ENCODE measurements at places on chromosomes 12 and 14. TPM values are rescaled to one million over a fixed set of nuclear protein-coding genes. Genes with fewer than 3 reads are reported as not detected.

- DNase-seq: no peak
Measured at GRCh38 chr12:107938446-107938845, 163.9 kb downstream of the ASCL4 start.

- peak; percentile 73 for DNase-seq
Measured at GRCh38 chr12:51823875-51824565, 24.5 kb downstream of the FIGNL2 start.

GRCh38 chr14:102973706-102974285 lies 51.3 kb downstream of the AMN start:
- DNase-seq: no peak

- DNase-seq: no peak
Measured at GRCh38 chr12:102990419-102990818, 32.9 kb downstream of the ASCL1 start.

DNA sequence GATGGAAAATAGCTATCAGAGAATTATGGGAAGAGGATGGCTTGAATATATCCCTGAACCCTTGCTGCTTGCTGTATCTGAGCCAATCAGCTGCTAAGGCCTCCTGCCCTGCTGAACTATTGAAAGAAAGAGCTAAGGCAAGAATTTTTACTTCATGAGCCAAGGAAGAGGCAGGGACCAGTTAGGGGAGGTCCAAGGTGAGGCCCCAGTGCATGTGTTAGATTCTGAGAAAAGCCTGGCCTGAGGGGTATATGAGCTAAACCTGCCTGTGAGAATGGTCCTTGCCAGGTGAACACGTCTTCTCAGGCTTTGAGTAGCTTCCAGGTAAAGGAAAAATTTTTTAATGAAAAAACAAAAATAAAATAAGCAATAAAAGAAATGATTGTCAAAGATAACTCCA lies 218.0 kb downstream of the SYT1 start:
- no peak for DNase-seq

DNA sequence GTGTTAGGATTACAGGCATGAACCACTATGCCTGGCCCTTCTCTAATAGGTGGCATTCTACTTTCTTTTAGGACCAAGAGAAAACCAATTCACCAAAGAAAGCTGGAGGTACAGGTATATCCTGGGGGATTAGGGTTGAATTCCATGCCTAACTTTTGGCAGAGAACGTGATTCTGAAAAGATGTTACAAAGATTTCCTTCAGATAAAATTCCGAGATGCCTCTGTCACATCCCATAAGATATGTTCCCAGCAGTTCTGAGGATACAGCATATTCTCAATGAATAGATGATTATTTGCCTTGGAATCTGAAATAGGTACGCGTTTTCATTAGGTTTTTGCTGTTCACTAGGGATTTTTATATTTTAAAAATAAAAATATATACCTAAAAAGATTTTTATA lies 111.9 kb upstream of the KRAS start:
- DNase-seq: no peak

GRCh38 chr14:100438678-100439592 lies 115.8 kb downstream of the SLC25A47 start:
- DNase-seq: peak; percentile 89

DNA sequence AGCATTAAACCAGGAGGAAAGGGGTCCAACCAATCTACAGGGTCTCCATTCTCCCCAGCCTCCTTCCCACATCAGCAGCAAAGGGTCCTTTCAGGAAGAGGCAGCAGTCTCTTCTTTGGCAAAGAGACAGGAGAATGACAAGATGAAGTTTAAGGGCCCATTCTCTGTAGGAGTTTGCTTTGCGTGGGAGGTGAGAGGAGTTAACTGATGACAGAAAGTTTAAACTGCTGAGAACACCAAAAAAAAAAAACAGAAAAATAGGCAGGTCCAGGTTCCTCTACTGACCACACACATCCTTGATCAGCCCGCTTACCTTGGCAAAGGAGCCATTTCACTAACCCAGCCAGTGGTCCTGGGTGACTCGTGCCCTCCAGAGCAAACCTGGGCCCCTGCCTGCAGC lies 5.7 kb downstream of the SLC6A13 start:
- DNase-seq: no peak

GRCh38 chr12:6950811-6951540 lies at the start of gene PTPN6:
Gene PTPN6, plus strand, starts transcription at chr12:6951356. Its CDS starts 157 bp downstream, at chr12:6951513.
- DNase-seq: no peak

- DNase-seq: no peak
Measured at GRCh38 chr14:31320922-31321766, 99.2 kb downstream of the HEATR5A start.

- no peak for DNase-seq
Measured at GRCh38 chr14:105665951-105666277, 139.5 kb downstream of the TMEM121 start.

GRCh38 chr14:103943673-103944072 lies 1.3 kb upstream of the RD3L start:
- peak; percentile 66 for DNase-seq

DNA sequence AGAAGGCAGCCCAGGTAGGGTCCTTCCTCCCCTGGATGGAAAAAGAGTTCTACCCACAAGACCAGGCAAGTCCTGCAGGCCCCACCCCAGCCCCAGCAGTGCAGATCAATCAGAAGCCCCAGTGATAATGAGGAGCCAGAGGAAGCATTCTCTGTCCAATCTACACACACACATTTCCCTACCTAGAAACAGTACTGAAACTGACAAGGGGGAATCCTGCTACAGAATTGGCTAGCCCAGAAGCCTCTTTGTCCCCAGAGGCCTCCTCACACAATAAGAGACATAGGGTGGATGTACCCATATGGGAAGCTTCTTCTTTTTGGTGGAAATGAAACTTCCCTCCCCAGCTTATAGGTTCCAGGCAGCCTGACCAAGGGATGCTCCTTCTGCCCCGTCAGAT lies 9.9 kb downstream of the FSCB start:
- DNase-seq: no peak

GRCh38 chr12:58695263-58695662 lies 225.0 kb downstream of the LRIG3 start:
- DNase-seq: no peak

GRCh38 chr14:93079321-93079720 lies 36.4 kb downstream of the ITPK1 start:
- DNase-seq: no peak

DNA sequence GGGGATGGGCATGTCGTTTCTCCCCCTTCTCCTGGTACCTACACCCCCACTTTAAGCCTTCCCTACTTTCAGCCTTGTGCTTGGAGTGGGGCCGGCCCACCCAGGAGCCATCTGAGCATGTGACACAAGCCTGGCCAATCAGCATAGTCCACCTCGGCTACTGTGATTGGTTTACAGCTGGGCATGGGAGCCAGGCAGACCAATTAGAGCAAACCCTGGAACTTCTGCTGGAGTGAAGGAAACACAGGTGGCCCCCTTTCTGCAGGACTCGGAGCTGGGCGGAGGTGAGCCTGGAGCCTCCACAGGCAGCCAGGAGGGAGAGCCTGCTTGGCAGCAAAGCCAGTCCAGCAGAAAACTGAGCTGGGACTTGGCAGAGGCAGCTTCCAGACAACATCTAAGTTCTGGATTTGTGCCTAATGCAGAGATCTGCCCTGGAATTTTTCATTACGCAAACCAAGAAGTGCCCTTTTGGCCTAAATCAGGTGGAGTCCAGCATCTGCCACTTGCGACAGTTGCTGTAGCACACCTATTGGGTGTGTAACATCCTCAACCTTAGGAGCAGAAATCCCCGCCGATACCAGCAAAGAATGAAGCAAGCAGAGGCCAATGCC lies 59.5 kb downstream of the SCARB1 start:
- DNase-seq: peak; percentile 13

DNA sequence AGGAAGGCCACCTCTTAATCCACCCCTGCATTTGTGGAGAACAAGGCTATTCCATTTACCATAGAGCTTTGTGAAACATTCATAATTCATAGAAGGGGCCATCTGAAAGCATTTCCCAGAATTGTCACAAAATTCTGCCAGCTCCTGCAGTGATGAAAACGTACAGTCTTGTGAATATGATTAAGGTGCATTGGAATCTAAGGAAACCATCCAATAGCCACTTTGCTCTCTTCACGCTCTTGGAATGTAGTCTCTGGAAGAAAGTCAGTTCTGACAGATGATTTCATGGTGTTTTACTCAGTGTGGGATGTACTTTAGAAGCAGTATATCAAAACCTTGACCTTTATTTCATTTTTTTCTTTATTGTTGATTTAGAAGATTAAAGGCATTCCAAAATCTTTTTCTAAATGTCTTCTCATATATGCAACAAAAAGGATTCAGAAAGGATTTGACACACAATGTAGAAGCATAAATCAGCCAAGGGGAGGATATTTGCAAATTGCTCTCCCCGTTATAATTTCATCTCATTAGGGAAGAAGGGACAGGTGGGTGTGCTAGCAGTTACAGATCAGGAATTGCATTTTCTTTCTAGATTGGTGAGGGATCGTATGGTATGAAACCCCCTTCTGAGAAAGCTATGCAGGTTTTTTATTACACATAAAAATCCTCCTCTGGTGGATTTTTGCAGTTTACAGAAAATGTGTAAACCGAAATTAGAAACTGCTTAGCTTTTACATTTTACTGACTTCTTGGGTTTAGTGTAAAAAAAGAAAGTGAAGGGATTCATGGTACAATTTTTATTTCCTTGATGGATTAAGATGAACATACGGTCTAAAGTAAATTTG lies 390.2 kb downstream of the LRIG3 start:
- DNase-seq: peak; percentile 97

- no peak for DNase-seq
Measured at GRCh38 chr12:9363145-9363544, 154.9 kb upstream of the PZP start.

- peak; percentile 72 for DNase-seq
Measured at GRCh38 chr12:47949441-47950341, 13.7 kb upstream of the TMEM106C start.

DNA sequence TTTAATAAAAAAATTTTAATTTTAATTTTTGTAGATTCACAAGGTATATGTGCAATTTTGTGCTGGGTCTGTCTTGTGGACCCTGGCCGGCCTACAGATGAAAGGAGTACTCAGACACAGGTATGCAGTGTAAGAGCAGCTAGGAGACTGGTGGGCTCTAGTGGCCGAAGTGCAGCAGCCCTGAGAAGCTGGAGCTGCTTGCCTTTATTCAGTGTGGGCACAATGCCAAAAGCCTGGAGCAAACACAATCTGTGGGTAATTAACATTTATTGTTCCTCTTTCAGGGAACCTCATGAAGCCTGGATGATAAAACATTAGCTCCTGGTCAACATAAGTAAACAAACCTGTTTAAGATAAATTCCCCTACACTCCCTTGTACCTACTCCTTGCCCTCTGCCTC lies 135.7 kb upstream of the SEL1L start:
- DNase-seq: no peak

DNA sequence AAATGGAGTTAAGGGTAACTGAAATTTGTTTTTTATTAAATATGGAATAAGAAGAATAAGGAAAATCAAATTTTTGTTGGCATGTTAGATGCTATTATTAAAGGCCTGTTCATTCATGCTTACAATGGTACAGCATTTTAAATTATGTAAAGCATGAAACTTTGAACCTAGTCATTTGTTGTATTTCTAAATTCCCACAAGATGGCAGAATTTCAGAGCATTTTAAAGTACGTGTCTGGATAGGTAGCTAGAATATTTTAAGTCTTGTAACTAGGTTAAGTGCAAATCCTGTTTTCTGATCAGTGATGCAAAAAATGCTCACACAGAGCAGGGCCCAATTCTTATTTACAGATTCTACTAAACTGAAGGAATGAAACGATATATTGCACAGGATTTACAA lies 585.6 kb upstream of the MIS18BP1 start:
- DNase-seq: no peak

- no peak for DNase-seq
Measured at GRCh38 chr12:5713599-5714081, 231.4 kb downstream of the ANO2 start.

GRCh38 chr12:127779301-127780045 lies 487.5 kb upstream of the TMEM132C start:
- DNase-seq: no peak

DNA sequence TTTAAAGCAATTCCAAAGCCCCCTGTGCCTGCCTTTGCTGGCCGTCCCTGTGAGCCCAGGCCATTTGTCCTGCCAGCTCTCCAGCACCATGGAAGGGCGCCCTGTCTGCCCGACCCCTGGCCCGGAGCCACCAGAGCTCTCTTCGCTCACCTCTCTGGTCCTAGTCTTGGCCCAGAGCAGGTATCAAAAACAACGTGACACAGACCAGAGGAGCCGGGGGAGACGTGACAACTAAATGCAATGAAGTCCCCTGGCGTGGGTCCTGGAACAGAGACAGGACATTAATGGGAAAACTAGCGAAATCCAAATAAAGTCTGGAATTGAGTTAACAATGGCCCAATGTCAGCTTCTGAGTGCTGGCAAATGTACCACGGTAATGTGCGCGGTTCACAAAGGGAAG lies 83.2 kb upstream of the DIO3 start:
- DNase-seq: no peak

- DNase-seq: peak; percentile 57
Measured at GRCh38 chr12:62865937-62866336, 69.0 kb downstream of the PPM1H start.

FAIM2 gene
- total RNA-seq: 0.83 TPM

POLR3B gene
- total RNA-seq: 15.4 TPM

TAS2R43 gene
- total RNA-seq: 0.90 TPM

GRIN2B gene
- total RNA-seq: not detected

RDH5 gene
- total RNA-seq: 8.9 TPM

ARMH4 gene
- 4.4 TPM for total RNA-seq

KLRC1 gene
- total RNA-seq: not detected

GPR84 gene
- not detected for total RNA-seq

ANAPC7 gene
- 57.9 TPM for total RNA-seq

WDHD1 gene
- 13.1 TPM for total RNA-seq

COL2A1 gene
- total RNA-seq: not detected

PTPRB gene
- 6.5 TPM for total RNA-seq

DLK1 gene
- not detected for total RNA-seq

SLC25A21 gene
- total RNA-seq: 0.90 TPM
